ENCODE measurements at places on chromosomes 5 and 9.

GRCh38 chr9:134967547-134967930, 49.8 kb upstream of the FCN1 start:
- no peak for DNase-seq

GRCh38 chr5:75023368-75024159, 28.8 kb downstream of the GCNT4 start:
- DNase-seq = peak; percentile 3

DNA sequence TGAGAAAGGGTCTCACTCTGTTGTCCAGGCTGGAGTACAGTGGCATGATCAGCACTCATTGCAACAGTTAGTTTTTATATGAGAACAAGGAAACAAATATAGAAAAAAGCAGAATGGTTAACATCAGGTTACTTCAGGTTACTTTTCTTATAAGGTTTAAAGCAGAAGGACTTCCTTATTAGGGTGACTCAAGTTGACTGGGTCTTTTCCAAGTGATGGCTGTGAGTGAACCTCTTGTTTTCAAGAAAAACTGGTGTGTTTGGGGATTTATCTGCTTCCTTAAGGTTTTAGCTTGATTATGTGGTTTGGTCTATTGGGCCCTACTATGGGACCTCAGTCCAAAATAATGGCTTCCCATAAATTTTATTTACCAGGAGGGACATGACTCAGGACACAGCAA, 99.2 kb downstream of the ARRDC3 start:
- no peak for DNase-seq

DNA sequence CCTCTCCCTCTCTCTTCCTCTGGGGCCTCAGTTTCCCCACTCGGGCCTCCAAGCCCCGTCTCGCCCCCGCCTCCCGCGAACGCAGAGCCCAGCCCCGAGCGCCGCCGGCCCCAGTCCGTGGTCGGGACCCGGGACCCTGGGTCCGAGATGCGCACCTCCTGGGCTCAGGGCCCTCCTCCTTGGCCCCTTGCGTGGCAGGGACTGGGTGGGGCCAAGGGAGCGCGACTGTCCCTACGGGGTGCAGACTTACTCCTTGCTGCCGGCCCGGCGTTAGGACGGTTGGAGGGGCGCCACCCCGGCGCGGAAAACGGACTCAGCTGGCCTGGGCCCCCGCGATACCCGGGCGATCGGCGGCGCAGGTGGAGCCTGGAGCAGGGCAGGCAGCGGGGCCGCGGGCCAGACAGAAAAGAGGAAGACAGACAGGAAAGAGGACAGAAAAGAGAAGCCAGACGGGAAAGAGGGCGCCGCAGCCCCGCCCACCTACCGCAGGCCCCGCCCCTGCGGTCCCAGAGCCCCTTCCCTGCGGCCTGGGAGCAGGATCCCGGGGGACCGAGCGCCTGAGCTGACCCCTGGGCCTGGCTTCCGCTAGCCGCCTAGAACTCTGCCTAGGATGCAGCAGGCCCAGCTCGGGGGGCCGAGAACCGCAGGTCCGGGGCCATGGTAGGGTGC, at the start of gene GBGT1:
Gene GBGT1 (minus strand): TSS at position 411 of the 669 bp plus-strand sequence. CDS start 1,502 bp downstream, outside the sequence.
- DNase-seq = peak; percentile 25

- DNase-seq = no peak
Measured at GRCh38 chr5:5316334-5316733, 106.1 kb upstream of the ICE1 start.

DNA sequence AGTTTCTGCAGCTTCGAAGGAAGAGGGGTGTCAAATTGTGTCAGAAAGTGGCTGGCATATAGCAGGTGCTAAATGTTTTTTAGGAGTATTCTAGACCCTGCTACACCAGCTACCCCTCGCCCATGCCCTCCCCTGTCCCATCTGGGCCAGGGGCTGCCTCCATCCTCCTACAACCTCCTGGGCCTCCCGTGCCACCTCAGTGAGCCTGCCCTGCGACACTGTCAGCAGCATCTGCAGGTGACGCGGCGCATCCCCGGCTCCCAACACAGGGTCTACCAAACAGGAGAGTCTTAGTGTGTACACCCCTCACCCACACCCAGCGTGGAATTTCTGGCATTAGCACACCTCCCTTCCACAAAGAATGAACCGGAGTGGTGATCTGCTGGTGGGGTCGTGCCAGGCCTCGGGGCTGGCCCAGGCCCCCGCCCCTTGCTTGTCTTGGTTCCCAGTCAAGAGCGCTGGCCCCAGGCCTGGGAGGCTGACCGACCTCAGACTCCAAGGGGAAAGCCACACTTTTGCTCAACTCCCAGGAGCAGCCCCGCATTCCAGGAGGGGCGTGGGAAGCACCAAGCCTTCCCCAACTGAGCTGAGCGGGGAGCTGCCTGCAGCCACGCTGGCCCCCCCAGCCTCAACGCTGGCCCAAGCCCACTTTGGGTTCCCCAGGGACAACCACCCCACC, 55.2 kb downstream of the NEURL1B start:
- no peak for DNase-seq

- DNase-seq = peak; percentile 59
Measured at GRCh38 chr9:7216004-7216841, 458.4 kb downstream of the KDM4C start.

DNA sequence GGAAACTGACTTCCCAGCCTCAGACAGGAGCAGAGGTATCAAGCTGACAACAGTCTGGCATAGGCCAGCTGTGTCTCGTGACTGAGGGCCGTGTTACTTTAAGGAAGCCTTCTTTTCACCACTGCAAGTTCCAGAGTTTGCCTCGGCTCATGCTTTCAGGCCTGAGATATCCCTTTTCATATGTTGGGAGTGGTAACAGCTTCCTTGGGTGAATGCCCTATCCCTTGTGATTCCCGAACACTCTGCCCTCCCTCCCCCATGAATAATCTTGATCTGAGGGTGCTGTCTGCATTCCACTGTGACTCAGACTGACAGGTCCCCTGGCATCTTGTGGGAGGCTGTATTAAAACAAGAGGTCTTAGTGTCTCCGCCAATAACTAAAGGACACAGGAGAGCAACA, 49.7 kb upstream of the ARL15 start:
- DNase-seq = no peak

GRCh38 chr5:156677963-156678362, 172.1 kb upstream of the PPP1R2B start:
- DNase-seq = no peak

DNA sequence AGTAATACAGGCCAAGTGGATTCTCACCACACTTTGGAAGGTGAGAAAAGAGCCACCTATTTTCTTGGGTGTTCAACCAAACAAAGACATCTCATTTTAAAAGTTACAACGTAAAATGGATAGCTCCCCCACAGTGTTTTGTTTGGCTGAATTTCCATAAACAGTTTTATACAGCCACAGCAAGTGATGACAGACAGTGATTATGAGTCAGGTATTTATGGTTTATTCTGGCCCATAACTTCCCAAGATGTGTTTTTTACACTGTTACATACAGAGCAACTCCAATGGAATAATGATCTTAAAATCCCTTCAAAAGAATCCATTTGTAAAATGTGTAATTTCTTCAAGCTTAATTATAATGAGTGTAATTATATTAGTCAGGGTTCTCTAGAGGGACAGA, 421.3 kb downstream of the TLE1 start:
- no peak for DNase-seq

GRCh38 chr9:128713941-128714573, 9.9 kb downstream of the ZDHHC12 start:
- no peak for DNase-seq

GRCh38 chr9:16257604-16258003, 612.9 kb downstream of the BNC2 start:
- DNase-seq = no peak

GRCh38 chr9:104903609-104904008, 24.3 kb downstream of the ABCA1 start:
- no peak for DNase-seq

GRCh38 chr9:94891183-94891582, 164.7 kb downstream of the AOPEP start:
- no peak for DNase-seq

DNA sequence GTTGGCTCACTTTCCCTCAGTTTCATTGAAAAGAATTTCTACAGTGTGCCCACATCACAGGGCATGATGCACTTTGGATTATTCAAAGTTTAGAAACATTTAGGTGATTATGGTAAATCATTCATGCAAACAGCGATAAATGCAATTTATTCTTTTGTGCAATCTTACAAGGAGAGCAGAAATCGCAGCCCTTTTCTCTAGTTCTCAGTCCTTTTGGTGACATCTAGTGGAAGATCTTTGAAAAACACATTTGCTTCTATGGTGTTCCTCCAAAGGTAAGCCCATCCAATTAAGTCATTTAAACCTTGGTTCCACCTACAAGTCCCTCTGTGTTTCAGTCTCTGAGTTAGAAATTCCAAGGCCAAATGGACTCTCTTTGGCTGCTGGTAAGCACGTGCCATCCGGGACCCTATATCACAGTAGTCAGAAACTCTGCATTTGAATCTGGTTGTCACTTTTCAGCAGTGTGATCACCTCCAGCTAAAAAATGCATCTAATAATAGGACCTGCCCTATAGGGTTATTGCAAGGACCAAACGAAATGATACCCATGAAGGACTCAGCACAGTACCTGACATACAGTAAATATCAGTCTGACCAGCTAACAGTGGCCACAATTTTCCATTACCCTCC, 66.4 kb downstream of the MACROH2A1 start:
- no peak for DNase-seq

GRCh38 chr5:87099968-87100367, 167.7 kb upstream of the RASA1 start:
- DNase-seq = no peak

GRCh38 chr5:140630292-140631035, 2.5 kb downstream of the CD14 start:
- no peak for DNase-seq

DNA sequence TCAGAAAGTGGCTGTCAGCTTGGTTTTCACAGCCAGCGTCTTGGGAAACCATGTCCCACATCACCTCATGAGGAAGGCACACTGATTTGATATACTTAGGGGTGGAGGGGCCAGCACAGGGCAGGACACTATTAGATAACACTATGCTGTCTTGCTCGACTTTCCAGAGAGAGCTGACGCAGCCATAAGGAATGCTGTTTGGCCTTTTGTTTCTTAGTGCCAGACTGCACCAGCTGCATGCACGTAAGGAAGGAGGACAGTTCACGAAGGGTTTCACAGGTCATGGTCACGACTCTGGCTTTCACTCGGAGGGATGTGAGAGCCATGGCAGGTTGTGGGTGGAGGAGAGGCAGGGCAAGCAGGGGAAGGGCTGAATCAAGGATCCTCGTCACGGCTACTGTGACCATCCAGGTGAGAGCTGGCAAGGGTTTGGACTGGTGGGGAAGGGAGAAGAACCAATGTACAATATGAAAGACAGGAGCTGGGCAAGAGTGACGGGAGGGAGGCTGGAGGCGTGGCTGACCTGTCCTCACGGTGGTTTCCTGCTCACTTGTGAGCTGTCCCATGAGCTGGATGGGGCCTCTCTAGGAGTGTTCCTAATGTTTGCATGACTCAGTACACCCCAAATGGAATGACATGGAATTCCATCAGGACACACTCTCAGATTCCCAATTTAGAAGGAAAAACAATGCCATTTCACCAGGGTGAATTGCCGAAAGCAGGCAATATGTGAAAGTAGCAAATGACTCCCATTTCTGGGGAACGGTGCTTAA, 61.7 kb downstream of the OTULIN start:
- DNase-seq = no peak

DNA sequence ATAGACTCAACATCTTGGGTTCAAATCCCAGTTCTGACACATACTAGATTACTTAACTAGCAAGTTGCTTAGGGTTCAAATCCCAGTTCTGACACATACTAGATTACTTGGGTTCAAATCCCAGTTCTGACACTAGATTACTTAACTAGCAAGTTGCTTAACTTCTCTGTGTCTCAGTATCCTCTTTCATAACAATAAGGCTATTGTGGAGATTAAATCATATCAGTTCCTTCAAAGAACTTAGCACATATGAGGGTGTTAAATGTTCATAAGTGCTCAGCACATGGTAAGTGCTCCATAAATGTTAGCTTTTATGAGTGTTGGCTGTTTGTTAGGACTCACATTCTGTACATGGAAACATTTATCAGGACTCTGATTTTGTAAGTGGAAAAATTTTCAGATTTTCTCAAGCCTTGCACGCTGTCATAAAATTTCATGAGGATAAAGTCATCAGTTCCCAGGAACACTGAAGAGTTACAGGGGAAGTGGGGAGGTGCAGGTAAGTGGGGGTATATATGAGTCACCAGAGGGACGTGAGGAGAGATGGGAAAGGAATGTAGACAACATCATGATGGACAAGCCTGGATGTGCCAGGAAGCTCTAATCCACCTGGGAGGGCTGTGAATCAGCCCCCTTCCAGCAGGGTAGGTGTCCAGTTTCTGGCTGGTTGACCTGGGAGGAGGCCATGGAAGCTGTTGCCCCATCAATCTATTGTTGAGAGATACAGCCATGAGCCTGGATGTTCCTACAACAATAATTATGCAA, 532.2 kb upstream of the WWC1 start:
- DNase-seq = no peak

DNA sequence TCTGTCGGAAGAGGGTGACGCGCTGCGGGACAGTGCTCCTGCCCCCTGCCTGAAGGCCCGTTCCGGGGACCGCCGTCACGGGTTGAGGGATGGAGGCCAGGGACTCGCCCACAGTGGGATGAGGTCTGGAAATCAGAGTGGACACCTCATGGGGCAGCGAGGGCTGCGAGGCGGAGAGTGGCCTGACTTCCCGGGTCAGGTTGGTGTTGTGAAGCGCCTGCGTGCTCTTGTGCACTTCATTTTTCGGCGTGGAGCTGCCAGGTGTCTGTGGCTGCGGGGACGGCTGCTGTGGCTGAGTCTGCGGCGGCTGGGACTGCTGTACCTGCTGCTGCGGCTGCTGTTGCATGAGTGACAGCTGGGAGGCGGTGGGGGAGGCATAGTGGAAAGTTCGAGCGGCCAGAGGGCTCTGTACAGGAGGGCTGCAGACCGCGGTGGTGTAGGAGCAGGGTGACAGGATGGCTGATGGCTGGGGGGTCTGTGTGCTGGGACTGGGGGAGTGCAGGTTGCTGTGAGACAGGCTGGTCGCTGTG, 434.1 kb downstream of the HCN1 start:
- DNase-seq = no peak

DNA sequence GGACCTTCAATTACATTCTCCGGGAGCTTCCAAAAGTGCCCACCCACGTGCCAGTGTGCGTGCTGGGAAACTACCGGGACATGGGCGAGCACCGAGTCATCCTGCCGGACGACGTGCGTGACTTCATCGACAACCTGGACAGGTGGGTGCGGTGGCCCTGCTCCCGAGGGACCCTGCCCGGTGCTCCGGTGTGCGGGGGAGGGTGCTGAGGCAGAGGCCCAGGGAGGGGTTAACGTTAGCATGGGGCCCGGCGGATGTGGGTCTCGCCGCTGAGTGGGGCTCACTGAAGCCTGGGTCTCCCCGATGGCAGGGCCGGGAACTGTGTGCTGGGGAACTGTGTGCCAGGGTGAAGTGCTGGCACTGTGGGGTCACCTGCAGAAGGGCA, 10.6 kb upstream of the AJM1 start:
- DNase-seq = no peak

DNA sequence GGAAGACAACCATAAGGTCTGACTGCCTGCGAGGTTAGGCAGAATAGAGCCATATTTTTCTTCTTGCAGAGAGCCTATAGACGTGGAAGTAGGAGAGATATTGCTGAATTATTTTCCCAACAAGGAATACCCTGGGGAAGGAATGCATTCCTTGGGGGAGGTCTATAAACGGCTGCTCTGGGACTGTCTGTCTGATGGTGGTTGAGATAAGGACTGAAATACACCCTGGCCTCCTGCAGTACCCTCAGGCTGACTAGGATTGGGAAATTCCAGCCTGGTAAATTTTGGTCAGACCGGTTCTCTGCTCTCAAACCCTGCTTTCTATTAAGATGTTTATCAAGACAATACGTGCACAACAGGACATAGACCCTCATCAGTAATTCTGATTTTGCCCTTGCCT, 617.5 kb upstream of the GRIN3A start:
- no peak for DNase-seq

- DNase-seq = no peak
Measured at GRCh38 chr9:26166537-26166936, 488.3 kb upstream of the TUSC1 start.
